ENCODE measurements at places on chromosomes 3 and 15.

GRCh38 chr3:186248850-186249249 lies 113.2 kb downstream of the DGKG start:
- DNase-seq = no peak

GRCh38 chr3:98984024-98984423 lies 82.5 kb upstream of the DCBLD2 start:
- no peak for DNase-seq

- no peak for DNase-seq
Observed at GRCh38 chr3:193884027-193884426, 251.9 kb upstream of the HES1 start.

- DNase-seq = no peak
Observed at GRCh38 chr3:62183969-62184368, 189.4 kb downstream of the FEZF2 start.

DNA sequence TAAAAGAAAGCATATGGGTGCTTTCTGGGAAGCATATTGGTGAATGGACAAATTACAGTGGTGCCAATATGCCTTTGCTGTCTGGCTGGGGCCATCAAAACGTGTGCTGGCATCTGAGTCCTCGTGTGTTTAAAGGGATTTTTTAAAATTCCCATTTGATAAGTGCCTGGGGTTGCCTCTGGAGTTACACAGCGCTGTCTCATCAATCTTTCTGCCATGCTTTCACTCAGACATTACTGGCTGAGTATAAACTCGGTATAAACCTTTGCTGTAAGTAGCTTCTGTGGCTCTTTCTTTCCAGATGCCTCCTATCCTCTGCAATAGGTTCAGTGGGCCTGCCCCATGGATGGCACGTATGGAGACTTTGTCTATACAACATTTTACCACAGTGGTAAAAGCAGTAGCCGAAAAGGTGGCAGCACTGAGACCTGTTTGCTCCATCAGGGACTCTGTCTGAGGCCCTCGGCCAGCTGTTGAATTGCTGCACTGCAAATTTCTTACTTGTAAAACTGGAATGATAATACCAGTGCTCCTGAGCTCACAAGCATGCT lies 195.5 kb downstream of the LPP start:
- DNase-seq = no peak

DNA sequence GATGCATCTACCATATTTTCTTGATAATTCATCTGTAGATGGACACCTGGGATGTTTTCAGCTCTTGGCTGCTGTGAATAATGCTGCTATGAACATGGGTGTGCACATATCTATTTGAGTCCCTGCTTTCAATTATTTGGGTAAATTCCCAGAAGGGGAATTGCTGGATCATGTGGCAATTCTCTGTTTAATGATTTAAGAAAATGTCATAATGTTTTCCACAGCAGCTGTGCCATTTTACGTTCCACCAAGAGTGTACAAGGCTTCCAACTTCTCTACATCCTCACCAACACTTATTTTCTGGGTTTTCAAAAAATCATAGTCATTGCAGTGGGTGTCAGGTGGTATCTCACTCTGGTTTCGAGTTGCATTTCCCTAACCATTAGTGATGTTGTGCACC lies 64.4 kb downstream of the NSMCE3 start:
- DNase-seq = no peak

DNA sequence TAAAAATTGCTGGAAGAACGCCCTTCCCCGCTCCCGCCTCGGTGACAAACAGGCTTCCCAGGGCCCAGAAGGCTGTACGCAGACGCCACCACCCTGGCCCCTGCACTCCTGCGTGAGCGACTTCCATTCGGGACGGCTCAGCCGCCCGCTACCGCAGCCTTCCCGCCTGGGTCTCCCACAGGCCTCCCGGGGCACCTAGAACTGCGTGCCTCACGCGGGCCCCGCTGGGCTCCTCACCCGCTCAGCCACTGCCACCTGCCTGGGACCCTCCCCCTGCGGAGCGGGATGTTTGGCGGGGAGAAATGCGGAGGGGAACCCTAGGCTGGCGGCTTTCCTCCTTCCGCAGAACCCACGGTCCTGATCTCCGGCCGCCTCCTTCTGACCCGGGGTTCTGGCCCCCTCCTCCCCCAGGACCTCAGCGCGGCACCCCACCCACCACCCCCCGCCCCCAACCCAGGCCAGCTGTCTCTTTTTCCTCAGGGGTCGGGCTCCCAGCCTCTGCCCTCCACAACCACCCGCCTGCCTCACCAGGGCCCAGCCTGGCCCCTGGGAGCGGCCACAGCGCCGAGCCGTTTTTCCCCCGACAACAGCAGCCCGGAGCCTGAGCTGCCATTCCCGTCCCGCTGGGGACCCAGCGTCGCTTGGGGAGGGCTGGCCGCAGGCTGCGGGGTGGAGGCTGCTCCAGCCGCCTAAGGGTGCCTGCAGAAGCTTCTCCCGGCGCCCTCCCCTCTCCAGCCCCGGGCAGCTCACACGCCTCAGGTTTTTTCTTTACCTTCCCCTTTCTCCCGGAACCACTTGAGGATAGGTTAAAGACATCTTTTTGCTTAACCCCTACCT lies 27.6 kb upstream of the RAB7A start:
- DNase-seq = no peak

- no peak for DNase-seq
Observed at GRCh38 chr15:60975952-60976351, 253.2 kb downstream of the RORA start.

GRCh38 chr15:58442122-58442521 lies 10.3 kb downstream of the LIPC start:
- no peak for DNase-seq

DNA sequence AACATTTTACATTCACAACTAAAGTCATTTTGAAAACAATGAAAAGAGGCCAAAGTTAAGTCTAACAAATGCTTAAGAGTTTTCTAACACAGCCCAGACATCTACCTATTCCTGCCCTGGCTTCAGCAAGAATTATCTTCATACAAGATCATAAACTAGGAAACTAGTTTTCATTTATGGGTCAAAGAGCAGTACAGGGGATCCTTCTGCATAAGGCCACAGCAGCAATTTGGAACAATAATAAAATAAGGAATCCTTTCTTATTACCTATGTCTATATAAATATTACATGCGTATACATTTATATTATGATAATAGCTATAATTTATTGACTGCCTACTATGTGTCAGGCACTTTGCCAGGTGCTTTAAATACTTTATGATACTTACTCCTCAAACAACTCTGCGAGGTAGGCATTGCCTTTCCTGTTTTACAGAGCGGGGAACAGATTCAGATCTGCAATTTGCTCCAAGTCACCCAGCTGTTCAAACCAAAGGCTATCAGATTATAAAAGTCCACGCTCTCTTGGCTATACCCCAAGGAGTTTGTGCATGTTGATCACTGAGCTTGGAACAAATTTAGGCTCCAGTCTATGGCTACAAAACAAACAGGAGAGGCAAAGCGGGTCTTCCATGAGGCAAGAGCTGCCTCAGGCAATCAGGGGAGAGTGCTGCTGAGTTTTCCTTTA lies 196.4 kb downstream of the RORA start:
- no peak for DNase-seq

Data from iPS DF 6.9 (cell line).